Stimulated activated CD8-positive, alpha-beta memory T cell treated with anti-CD3 and anti-CD28 coated beads, Interleukin-2, amount 100 ng/mL, for 48 hours (primary cell): ENCODE measurements at places on chromosomes 2 and 18.

- DNase-seq, result no peak
These were observed 198.5 kb upstream of the ITGA4 start for GRCh38 chr2:181258720-181259119.

DNA sequence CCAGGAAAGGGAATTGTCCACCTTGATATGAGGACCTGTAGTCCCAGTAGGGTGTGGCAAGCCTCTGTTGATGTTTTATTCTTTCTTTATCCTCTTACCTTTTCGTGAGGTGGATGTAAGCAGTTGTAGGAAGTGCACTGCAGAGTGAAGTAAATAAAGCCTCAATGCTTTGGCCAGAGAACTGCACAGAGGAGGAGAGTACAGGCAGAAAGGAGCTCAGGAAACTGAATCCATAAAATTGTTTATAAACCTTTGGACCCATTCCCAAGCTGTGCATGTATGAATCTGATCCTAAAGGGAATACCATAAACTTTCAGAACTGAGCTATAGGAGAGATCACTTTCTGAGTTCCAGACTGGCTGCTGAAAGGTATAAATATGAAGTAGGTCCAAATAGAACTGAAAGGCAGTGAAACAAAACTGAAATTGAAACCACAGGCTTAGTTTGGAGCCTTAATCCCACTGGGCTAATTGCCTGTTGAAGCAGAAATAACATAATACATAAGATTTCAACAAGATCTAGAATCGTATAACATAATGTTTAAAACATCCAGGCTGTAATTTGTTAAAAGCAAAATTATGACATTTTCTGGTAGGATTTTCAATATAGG, 17.9 kb upstream of the SLC9A4 start:
- no peak for DNase-seq

DNA sequence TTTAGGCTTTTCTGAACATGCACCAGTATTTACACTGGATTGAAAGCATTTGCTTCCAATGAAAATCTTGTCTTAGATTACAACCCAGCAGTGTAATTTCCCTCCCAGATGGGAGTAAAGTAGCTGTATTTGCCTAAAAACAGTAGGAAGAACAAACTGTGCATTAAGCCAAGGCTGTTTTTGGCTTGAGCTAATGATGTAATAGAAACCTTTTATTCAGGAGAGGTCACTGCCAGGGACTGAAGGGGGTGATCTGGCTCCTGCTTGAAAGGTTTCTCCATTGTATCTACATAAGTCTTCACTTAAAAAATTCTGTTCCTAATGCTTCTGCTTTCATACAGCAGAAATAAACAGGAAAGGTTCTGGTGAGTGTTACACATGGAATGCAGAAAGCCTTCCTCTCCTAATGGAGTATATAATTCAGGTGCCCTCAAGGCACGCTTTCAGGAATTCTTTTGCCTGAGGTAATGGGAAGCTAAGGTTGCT, 74.4 kb downstream of the MEIS1 start:
- DNase-seq, result no peak

- no peak for DNase-seq
These were observed 292.1 kb upstream of the NRXN1 start for GRCh38 chr2:51324051-51324450.

GRCh38 chr2:2131075-2131789, 199.8 kb downstream of the MYT1L start:
- DNase-seq, result no peak

GRCh38 chr18:25787276-25787675, 303.1 kb downstream of the SS18 start:
- no peak for DNase-seq
